ENCODE measurements at places on chromosomes 1 and 21. TPM values are rescaled to one million over a fixed set of nuclear protein-coding genes. Genes with fewer than 3 reads are reported as not detected.

- no peak for DNase-seq
These were observed 24.2 kb upstream of the SYDE2 start for GRCh38 chr1:85224734-85225623.

- no peak for DNase-seq
These were observed 170.6 kb upstream of the PROX1 start for GRCh38 chr1:213817156-213817555.

GJA9 gene
- total RNA-seq = not detected

GRCh38 chr1:231279081-231279480 is 38.1 kb downstream of the GNPAT start:
- no peak for DNase-seq

DNA sequence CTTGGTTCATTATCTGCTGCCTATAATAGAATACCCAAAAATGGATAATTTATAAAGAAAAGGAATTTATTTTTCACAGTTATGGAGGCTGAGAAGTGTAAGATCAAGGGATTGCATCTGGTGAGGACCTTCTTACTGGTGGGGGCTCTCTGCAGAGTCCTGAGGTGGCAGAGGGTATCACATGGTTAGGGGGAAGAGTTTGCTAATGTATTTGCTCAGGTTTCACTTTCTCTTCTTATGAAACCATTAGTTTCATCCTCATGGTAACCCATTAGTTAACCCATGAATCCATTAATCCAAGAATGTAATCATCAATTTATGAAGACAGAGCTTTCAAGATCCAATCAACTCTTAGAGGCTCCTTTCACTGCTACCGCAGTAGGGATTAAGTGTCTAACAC is 120.6 kb downstream of the DNM3 start:
- DNase-seq = no peak

GRCh38 chr21:29499229-29499628 is 200.5 kb downstream of the BACH1 start:
- no peak for DNase-seq

CAPN2 gene
- 36.7 TPM for total RNA-seq

DNA sequence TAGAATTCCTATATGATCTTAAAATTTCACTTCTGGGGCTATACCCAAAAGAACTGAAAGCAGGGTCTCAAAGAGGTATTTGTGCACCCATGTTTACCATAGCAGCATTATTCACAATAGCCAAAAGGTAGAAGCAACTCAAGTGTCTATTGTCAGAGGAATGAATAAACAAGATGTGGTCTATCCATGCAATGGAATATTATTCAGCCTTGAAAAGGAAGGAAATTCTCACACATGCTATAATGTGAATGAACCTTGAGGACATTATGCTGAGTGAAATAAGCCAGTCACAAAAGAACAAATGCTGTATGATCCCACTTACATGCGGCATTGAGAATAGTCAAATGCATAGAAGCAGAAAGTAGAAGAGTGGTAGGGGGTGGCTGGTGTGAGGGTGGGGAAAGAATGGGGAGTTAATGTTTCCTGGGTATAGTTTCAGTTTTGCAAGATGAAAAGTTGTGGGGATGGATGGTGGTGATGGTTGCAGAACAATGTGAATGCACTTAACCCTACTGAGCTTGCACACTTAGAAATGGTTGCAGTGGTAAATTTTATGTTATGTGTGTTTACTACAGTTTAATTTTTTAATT is 122.4 kb downstream of the TOMM20 start:
- DNase-seq = no peak

- DNase-seq = no peak
These were observed 400 bp upstream of the PGBD2 start for GRCh38 chr1:248905662-248906008.

DNAJC6 gene
- total RNA-seq = 120 TPM

DNA sequence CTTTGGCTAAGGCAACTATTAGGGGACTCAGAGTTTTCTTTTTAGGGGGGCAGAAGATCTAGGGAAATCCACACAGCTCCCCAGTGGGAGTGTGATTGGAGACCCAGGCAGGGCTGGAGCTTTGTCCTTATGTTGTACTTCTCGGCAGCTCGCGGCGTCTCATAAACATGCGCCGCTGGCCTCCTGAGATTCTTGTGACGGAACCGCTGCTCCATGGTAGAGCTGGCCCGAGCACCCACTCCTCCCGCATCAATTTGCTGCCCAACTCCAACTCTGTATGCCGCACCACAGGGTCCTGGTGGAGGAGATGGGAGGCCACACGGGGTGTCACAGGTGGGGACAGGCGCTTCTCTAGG is 143.9 kb downstream of the GALNT2 start:
- DNase-seq = no peak

C1orf210 gene
- total RNA-seq = not detected

FLG2 gene
- total RNA-seq = not detected

DNA sequence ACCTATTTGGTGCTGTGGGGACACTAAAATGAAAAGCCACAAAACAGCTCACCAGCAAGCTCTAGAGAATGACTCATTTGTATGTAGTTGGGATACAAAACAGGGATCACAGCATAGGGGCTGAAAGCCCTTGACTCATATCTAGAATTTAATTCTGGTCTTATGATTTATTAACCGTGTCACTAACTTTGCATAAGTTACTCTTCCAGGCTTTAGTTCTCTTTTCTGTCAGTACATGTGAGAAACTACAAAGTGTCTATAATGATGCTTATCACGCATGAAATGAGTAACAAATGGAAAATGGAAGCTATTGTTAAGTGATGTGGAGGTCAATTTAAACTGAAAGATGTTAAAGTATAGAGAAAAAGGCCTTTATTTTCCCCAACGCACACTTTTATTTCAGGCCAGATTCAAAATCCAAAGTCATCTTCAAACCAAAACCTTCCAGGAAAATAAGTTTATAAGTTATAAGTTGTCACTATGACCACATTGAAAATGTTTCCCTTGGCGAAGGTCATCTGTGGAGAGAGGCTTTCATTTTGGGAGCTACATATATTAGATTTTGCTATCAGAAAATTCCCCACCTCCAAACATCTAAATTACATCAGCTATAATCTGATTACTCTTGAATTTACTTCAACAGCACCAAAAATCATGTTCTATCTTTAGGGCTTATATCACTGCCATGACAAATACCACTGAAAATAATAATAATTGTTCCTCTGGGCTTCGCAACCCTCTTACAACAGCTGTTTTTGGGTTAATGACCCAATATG is 430.5 kb downstream of the MRPL39 start:
- no peak for DNase-seq

PYHIN1 gene
- not detected for total RNA-seq

DNA sequence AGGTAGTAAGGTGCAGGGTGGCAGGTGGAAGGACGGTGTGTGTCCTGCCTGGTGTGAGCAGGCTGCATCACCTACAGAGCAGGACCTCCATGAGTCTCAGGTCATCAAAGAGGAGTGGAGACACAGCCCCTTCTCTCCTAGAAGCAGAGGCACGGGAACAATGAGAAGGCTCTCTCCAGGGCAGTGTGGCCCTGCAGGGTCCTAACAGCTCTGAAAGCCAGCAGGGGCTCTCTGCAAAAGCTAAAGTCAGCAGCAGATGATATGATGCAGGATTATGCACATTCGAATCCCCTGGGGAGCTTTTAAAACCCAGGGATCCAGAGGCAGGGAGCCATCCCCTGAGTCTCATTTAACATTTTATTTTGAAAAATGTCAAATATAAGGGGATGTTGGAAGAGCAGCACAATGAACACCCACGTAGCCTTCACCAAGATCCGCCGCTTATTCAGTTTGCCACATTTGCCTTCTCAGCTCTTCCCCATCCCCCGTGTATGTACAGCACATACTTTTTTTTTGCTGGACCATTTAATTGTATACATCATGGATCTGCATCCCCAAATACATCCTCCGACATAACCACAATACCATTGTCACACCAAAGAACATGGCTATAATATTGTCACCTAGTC is 88.1 kb downstream of the CNIH3 start:
- DNase-seq = no peak

DNA sequence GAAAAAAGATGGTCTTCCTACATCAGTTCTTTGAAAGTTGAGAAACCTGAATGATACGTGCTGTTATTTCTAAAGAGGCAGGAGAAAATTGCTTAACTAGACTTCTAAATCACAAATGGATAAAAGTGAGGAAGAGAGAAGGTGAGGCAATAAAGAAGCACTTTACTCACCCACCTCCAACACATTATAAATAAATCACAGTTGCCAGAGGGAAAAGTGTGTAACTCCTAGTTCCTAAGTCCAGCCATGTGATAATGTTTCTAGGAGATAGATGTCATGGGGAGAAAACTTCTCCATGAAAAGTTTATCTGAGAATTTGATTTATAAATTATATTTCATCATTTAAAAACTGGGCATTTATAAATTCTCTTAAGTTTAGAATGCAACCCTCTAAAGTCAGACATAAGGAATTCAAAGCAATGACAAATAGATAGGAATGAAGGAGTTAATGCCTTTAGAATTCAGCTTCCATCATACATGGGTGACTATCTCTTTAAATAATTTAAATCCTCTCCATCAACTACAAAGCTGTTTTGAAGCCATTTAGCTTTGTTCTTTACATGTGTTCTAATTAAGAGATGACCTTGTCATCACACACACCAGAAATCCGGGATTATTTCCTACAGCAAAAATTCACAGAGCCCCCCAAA is 60.0 kb downstream of the NRIP1 start:
- DNase-seq = no peak

DNA sequence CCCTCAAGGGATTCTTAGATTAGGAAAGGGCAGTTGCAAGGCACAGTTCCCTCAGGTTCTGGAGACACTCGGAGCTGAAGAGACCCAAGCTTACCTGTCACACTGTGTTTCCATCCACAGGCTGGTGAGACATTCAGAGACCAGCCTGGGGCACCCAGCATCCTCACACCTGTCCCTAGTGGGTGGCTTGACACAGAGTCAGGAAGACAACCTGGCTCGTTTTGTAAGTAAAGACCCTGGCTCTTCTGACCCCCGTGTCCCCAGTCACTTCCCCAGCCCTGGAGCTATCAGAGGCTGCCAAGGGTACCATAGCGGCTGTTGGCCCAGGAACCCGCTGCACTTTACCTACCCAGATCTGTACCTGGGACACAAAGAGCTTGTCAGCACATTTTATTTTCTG is 409.8 kb downstream of the MATN1 start:
- no peak for DNase-seq

TRIM45 gene
- total RNA-seq = 3.7 TPM

AADACL3 gene
- total RNA-seq = not detected

- DNase-seq = no peak
These were observed 28.9 kb upstream of the ADAM30 start for GRCh38 chr1:119924948-119925898.

DNA sequence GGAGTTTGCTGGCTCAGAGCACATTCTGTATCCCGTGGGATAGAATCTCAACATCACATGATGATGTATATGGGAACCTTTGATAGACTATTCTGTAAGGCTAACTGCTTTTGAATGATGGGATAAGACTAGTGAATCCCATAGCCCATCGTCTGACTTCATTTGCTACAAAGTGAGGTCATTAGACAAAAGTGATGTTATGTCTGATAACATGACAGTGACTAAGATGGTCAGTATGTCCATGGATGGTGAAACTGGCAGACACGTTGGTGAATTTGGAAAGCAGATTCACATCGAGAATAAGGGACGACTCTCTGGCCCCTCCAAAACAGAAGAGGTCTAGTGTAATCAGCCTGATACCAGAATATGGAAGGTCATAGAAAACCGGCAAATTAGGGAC is 108.4 kb downstream of the HHAT start:
- no peak for DNase-seq

DNA sequence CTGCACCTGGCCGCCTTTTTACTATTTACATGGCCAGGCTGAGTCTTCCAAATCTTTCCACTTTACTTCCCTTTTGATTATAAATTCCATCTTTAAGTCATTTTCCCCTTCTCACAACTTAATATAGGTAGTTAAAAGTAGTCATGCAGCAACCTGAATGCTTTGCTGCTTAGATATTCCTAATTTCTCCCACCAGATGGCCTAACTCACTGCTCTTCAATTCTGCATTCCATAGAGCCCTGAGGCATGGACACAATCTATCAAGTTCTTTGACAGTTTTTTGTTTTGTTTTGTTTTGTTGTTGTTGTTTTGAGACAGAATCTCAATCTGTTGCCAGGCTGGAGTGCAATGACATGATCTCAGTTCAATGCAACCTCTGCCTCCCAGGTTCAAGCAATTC is 21.7 kb upstream of the FAAH start:
- DNase-seq = no peak

DNA sequence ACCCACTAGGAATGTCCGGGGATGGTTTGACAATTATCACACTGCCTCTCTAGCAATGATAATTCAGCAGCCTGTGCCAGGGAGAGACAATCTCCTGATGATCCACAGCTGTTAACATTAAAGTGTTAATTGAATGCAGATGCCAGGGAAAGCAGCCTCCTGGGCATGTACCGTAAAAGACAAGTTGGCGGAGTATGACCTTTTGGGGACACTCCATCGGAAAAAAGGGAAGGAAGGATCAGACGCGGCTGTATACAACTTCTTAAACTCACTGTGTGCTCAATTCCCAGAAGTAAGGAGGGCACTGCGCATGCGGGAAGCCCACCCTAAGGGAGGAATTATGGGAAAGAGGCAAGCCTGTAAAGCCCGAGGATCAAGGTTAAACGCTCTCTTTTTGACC is 62.6 kb downstream of the MAP3K7CL start:
- DNase-seq = no peak

NIBAN1 gene
- 2.4 TPM for total RNA-seq
